ENCODE measurements at places on chromosomes 6 and 20. TPM values are rescaled to one million over a fixed set of nuclear protein-coding genes. Genes with fewer than 3 reads are reported as not detected.

Gene SLC35D3
- not detected for total RNA-seq

Gene SGK2
- total RNA-seq: 42.9 TPM

Gene LY6G6C
- not detected for total RNA-seq

Gene HLA-A
- 695 TPM for total RNA-seq

Gene NKX2-2
- total RNA-seq: not detected

Gene SCGN
- total RNA-seq: 8.7 TPM

Gene BMP7
- total RNA-seq: 1.6 TPM

Gene EYA4
- total RNA-seq: 5.0 TPM

Gene SLPI
- total RNA-seq: 3,615 TPM

- DNase-seq: peak; percentile 89
Observed at GRCh38 chr6:89079511-89080234, 878 bp upstream of the PNRC1 start.

DNA sequence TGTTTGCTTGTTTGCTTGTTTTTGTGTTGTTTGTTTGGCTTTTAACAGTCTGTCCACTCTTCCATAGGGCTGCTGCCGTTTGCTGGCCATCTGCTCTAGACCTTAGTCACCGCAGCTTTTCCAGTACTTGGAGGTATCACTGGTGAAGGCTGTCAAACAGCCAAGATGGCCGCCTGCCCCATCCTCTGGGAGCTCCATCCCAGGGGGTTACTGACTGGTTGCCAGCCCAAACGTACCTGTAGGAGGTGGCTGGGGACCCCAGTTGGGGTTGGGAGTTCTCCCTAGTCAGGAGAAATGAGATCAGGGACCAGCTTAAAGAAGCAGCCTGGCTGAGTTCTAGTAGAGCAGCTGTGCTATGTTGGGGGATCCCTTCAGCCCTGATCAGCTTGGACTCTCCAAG is 418.4 kb downstream of the KHDRBS2 start:
- DNase-seq: no peak

GRCh38 chr20:34389206-34389953 is 26.3 kb downstream of the ITCH start:
- no peak for DNase-seq

GRCh38 chr6:150745896-150746295 is 119.6 kb upstream of the MTHFD1L start:
- peak; percentile 54 for DNase-seq

DNA sequence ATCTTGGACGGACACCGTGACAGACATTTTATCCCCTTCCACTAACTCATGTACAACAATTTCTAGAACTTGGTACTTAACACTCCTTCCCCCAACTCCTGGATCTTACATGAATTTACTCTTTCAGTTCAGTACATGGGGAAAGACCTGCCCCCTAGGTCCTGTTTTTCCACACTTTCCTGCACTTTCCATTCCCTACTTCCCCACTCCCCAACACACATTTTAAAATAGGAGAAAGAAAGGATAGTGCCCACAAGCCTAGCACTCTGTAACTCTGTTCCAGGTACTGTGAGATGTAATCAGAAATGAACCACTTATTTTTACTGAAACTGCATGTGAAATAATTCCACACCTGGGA is 1.3 kb downstream of the ADGRG6 start:
- no peak for DNase-seq

GRCh38 chr6:65199121-65199520 is 507.9 kb downstream of the EYS start:
- DNase-seq: no peak

- no peak for DNase-seq
Observed at GRCh38 chr6:127637830-127638409, 60.9 kb downstream of the C6orf58 start.

DNA sequence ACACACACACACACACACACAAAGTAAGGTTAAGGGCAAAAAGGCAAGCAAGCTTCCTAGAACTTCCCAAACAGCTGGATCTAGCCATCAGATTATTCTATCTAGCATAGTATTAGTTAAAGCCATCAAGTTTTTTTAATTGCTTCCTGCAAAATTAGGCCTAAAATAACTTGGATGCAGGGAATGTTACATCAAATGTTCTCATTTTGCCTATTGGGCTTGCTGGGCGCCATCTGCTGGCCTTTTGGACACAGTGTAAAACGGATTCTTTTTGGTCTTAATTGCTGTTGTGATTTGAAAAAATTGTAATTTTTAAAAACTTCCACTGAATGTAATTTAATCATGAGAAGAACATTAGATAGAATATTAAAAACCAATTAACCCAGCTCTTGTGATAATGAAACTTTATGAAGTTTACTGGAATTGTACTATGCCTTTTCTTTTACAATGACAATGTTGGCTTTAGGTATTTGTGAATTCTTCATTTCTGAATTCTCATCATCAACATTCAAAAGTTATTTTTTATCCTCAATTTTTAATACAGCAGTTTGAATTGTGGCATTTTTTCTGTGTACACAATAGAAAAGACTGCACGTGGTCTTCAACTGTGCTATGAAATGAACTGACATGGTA is 6.8 kb downstream of the MKKS start:
- DNase-seq: peak; percentile 92

DNA sequence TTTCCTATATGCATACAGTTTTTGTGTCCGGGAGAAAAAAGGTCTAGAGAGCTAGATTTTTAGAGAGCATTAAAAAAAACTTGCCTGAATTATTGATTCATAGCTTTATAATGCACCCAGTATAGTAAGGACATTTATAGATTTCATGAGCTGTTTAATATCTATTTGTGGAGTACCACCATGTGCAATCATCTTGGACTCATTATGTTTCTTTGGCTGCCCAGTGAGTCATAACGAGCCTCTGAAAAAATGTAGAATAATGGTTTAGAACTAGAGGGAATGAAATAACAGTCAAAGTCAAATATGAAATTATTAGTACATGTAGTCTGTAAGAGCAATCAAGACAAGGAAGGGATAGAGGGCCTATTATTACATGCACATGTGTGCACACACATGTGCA is 350.0 kb downstream of the CD83 start:
- DNase-seq: no peak

- DNase-seq: no peak
Observed at GRCh38 chr20:62267543-62267942, 29.2 kb downstream of the OSBPL2 start.
